ENCODE measurements at places on chromosomes 13 and 19. TPM values are rescaled to one million over a fixed set of nuclear protein-coding genes. Genes with fewer than 3 reads are reported as not detected.

IGSF23 gene
- not detected for total RNA-seq

DNA sequence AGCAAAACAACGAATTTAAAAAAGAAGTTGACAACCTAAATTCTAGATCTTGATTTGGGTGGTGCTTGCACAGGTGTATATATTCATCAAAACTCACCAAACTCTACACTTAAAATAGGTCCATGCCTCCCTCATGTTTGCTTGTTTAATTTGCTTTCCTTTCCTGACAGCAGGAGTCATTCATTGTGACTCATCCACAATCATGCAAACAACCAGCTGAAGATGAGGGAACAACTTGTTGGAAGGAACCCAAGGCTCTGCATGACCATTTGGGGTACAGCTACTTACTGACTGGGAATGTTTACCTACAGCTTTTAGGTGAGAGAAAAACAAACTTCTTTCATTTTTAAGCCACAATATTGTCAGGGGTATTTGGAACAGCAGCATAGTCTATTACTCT, 96.6 kb downstream of the RXFP2 start:
- DNase-seq, result no peak

MYADM gene
- 63.1 TPM for total RNA-seq

ABCC4 gene
- total RNA-seq, result 16.4 TPM

GRCh38 chr13:41905600-41906254, 55.2 kb downstream of the VWA8 start:
- no peak for DNase-seq

C5AR2 gene
- total RNA-seq, result not detected

MEDAG gene
- total RNA-seq, result not detected

GRCh38 chr19:27779954-27780353, 1433.0 kb downstream of the UQCRFS1 start:
- DNase-seq, result no peak

GRCh38 chr19:42433503-42434260, 6.5 kb upstream of the LIPE start:
- DNase-seq, result peak; percentile 46

DNA sequence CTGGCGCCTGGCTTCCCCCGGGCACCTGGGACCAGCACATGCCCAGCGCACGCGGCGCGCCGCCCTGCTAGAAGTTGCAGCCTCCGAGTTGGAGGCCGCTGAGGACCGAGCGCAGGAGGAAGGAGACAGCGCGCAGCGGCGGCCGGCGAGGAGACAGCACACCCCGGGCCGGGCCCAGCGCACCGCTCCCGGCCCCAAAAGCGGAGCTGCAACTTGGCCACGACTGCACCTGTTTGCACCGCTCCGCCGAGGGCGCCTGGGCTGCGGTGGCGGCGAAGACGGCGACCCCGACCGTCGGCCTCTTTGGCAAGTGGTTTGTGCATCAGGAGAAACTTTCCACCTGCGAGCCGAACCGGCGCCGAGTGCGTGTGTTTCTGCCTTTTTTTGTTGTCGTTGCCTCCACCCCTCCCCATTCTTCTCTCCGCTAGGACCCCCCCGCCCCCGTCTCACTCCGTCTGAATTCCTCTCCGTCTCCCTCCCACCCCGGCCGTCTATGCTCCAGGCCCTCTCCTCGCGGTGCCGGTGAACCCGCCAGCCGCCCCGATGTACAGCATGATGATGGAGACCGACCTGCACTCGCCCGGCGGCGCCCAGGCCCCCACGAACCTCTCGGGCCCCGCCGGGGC, at the start of gene SOX1:
SOX1 (plus strand) TSS at position 34 of the 626 bp plus-strand sequence; CDS start at position 544, 510 bp downstream.
- no peak for DNase-seq

GRCh38 chr13:23709536-23709935, 139.3 kb downstream of the TNFRSF19 start:
- DNase-seq, result no peak

KIR3DL2 gene
- 0.65 TPM for total RNA-seq

CYP2A7 gene
- not detected for total RNA-seq

GRCh38 chr13:20080377-20081164, 80.3 kb downstream of the GJA3 start:
- DNase-seq, result no peak

GRCh38 chr19:19540715-19541515, 2.9 kb downstream of the CILP2 start:
- DNase-seq, result peak; percentile 67

DNA sequence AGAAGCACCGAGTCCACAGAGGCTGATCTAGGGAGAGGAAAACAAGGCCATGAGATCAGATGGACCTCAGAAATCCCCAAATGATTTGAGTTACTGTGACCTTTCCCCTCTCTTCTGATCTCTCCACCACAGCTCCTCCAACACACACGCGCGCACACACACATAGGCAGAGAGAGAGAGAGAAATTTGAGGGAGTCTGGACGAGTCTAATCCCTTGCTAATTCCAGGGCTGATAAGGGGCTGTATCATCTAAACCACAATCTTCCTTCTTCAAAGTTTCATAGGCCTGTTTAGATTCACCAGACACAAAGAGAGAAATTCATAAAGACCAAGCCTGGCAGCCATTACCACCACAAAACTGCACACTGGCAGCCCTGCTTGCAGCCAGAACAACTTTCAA, 8.6 kb downstream of the ZFP82 start:
- no peak for DNase-seq

RFPL4AL1 gene
- total RNA-seq, result not detected

DNA sequence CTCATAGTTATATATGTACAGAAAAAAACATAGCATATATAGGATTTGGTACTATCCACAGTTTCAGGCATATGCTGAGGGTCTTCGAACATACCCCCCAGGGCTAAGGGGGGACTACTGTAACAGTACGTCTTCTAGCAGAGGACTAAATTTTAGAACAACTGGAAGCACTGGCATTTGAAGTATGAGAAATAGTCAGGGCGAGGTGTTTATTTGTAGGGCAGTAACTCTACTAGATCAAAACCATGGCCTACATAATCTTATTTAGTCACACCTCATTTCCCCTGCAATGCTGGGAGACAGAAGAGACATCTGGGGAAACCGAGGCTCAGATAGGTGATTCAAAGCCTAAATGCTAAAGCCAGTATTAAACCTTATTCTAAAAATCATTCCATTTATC, 245.6 kb downstream of the DCT start:
- no peak for DNase-seq

- DNase-seq, result no peak
Measured at GRCh38 chr13:88592105-88592504, 920.9 kb downstream of the SLITRK5 start.

- DNase-seq, result no peak
Measured at GRCh38 chr13:105052711-105053110, 1482.8 kb downstream of the EFNB2 start.

GRCh38 chr19:39497996-39498797, 550 bp upstream of the DLL3 start:
- DNase-seq, result no peak

NLRP7 gene
- not detected for total RNA-seq

DNA sequence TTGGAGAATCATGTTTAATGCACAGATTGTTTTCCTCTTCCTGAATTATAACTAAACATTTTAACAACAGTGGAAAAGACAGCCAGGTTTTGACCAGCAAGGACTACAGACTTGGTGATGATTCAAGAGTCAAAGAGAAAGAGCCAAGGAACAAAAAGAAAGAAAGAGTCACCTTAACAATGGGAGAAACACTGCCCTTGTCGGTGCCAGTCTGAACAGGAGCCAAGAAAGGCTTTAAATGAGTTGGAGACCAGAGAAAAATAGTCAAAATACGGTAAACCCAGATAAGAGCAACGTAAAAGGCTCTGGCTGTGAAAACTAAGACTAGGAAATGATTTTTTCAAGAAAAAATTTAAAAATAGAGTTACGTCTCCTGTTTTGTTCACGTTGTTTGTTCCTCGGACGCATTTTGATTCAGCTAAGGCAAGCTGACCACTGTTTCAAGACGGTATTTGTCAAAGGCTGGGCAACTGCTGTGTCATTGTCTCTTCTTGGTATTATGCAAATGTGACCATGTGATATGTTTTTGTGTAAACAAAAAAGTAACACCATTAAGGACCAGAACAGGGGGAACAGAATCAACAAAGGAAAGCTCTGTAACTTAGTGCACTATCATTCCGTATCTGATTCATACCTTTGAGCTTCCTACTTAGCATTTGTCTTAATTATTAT, 634.5 kb downstream of the LIG4 start:
- DNase-seq, result no peak

NLRP11 gene
- not detected for total RNA-seq

Measured in activated T-helper 1 cell treated with anti-CD3 and anti-CD28 coated beads, Interleukin-12 subunit alpha, Interleukin-12 subunit beta, Interleukin-2, Interleukin-4 antibody, amounts not matched to agents 30 ng/mL and 10 ng/mL and 1 ng/mL, durations not matched to agents 14 hours and 24 hours and 36 hours (primary cell).